ENCODE measurements at places on chromosomes 4 and X. TPM values are rescaled to one million over a fixed set of nuclear protein-coding genes. Genes with fewer than 3 reads are reported as not detected.

- no peak for DNase-seq
Measured at GRCh38 chrX:127466211-127466610, 586.0 kb downstream of the ACTRT1 start.

GRCh38 chrX:4661771-4662170 is 948.3 kb upstream of the PRKX start:
- no peak for DNase-seq

DNA sequence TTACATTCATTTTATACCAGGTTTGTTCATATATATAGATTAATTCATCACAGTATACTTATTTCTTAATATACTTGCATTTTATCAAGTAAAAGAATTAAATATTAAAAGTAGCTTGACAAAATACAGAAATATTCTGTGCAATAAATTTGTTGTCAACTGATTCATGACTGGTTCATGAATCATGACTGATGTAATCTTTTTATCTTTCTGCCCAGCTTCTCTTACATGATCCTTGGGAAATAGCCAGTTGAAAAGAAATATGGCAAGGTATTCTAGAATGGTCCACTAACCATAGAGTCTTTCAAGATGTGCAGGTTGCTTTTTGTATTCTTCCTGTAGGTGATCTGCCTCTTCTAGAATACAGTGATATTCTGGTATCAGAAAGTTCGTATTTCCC is 4.2 kb upstream of the CCNA2 start:
- peak; percentile 59 for DNase-seq

- DNase-seq: no peak
Measured at GRCh38 chr4:106694232-106694631, 325.7 kb upstream of the GIMD1 start.

DNA sequence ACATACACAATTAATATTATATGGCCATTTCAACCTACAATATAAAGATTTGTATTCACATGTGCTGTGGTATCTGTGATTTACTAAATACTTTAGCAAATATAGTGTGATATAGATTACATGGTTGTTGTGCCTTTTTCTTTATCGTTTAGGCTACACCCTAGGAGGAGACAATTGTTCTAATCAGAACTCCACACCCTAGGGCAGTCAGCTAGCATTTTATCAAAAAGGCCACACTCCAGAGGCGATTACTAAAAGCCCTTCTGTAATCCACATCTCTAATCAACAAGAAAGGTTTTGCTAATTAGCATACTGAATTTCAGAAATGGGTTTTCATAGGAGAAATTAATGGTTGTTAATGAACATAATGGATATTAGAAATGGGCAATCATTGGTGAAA is 319.5 kb upstream of the NOCT start:
- DNase-seq: no peak

DNA sequence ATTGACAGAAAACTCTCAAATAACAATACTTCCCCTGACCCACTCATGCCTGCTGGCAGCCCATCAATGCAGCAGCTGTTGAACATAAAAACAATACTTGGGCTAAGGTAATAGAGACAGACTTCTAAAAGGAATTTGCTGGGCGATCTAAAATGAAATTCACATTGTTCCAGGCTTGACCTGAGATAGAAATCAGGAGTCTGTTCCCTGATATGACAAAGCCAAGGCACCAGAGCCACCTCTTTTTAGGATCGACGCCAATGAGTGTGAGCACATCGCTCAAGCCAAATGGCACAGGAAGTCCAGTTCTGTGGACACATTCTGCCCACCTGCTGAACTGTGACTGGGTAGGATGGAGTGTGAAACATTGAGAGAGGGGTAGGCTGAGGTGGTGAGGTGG is 4.9 kb downstream of the SEPTIN11 start:
- peak; percentile 43 for DNase-seq

- no peak for DNase-seq
Measured at GRCh38 chrX:150759568-150760416, 66.6 kb downstream of the MTMR1 start.

DNA sequence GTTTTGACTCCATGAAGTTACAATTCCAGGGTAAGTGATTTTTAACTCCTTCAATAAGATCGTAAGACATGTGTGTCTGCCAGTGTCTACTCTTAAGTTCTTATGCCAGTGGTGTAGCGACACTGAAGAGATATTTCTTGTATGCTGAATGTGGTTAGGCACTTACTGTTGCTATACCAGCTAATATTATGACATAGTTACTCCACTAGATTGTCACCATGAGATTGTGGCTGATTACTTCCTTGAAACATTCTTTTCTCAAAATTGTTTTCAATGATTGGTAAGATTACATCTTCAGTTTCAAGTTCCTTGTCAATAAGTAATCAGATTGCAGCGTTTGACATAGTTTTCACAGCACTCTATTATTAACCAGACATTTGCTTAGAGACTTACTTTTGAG is 60.6 kb upstream of the PAGE5 start:
- no peak for DNase-seq

DNA sequence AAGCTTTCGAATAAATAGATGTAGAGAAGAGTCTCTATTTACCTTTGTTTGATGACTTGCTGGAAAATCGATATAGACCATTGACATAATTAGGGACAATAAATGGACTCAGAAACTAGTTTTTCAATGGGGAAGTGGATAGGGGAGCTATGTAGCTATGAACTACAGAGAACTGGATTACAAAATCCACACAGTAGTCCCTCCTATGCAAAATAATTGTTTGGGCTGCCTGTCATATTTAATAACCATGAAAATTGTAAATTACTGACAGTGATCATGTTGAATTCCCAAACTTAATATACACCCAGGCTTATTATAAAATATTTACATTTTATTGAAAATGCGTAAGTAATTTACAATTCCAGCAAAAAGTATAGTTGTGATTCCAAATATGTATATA is 333.1 kb upstream of the FAM241A start:
- DNase-seq: no peak

DNA sequence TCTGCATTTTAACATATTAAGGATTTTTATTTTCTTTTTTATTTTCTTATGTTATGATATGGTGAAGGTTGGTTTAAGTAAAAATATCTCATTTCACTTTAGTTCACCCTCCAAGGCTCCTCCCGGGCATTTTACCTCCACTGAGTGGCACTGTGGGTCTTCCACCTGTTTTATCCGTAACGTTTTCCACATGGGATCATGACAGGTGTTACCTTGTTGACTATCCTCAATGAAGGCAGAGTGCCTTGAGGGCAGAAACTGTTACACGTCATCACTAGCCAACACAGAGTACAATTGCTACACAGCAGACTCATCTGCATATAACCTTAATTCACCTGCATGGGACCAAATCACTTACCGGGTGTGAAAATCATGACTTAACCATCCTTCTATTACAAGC is 105.8 kb downstream of the GEMIN8 start:
- peak; percentile 60 for DNase-seq

GRCh38 chrX:150038315-150038714 is 100.0 kb upstream of the EOLA2 start:
- peak; percentile 31 for DNase-seq

GRCh38 chr4:148055844-148056243 is 324.0 kb downstream of the ARHGAP10 start:
- DNase-seq: no peak

DNA sequence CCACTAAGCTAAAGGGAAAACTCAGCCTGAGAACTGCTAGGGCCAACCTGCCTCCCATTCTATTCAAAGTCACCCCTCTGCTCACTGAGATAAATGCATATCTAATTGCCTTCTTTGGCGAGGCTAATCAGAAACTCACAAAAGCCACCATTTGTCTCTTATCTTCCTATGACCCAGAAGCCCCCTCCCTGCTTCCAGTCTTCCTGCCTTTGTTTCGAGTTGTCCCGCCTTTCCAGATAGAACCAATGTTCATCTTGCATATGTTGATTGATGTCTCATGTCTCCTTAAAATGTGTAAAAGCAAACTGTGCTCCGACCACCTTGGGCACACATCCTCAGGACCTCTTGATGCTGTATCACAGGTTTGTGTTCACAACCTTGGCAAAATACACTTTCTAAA is 459.8 kb downstream of the FSTL5 start:
- DNase-seq: no peak

DNA sequence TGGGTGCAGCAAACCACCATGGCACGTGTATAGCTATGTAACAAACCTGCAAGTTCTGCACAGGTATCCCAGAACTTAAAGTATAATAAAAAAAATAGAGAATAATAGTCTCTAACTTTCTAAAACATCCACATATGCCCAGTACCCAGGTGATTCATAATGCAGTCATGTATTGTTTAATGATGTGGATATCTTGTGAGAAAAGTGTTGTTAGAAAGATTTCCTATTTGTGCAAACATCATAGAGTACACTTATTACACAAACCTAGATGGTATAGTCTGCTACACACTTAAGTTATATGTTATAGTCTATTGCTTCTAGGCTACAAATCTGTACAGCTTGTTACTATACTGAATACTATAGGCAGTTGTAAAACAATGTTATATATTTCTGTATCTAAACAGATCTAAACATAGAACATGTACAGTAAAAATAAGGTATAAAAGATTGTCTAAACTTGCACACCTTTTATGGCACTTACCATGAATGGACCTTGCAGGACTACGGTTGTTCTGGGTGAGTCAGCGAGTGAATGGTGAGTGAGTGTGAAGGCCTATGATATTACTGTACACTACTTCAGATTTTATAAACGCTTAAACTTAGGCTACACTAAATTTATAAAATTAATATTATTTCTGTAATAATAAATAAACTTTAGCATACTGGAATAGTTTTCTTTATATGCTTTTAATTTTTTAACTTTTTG is 232.2 kb upstream of the SLIT2 start:
- no peak for DNase-seq

DNA sequence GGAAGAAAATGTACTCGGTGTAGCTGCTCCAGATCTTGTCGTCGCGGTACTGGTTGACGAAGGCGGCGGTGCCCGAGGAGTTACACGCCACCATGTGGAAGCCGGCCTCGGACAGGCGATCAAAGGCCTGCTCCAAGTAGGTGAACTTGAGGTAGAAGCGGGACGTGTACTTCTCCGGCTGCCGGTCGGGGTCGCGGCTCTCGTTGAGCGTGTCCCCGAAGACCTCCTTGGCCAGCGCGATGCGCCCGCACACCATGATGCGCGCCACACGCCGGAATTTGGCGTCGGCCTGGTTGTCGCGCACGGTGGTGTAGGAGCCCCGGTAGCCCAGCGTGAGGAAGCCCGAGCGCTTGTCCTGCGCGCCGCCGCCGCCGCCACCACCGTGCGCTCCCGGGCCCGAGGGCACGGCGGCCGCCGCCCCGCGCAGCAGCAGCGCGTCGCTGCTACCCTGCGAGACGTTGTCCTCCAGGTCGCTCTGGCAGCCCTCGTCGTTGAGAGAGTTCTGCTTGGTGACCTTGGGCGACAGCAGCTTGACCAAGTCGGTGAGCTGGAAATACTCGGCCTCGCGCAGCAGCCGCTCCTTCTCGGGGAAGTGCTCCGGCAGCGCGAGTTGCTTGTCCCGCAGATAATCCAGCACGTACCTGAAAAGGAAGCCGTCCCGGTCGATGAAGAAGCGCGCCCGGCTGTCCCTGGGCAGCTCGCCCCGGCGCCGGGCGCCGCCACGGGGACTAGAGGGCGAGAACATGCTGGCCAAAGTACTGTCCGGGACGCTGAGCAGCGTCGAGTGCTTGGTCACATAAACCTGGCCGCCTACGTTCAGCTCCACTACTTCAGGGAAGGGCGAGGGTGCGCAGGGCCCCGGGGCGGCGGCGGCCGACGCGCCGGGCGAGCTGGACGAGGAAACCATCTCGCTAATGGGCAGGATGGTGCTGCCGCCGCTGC is 775 bp downstream of the KCTD8 start:
- DNase-seq: no peak

- peak; percentile 42 for DNase-seq
Measured at GRCh38 chrX:140764401-140764919, 54.9 kb downstream of the LINC00632 start.

DNA sequence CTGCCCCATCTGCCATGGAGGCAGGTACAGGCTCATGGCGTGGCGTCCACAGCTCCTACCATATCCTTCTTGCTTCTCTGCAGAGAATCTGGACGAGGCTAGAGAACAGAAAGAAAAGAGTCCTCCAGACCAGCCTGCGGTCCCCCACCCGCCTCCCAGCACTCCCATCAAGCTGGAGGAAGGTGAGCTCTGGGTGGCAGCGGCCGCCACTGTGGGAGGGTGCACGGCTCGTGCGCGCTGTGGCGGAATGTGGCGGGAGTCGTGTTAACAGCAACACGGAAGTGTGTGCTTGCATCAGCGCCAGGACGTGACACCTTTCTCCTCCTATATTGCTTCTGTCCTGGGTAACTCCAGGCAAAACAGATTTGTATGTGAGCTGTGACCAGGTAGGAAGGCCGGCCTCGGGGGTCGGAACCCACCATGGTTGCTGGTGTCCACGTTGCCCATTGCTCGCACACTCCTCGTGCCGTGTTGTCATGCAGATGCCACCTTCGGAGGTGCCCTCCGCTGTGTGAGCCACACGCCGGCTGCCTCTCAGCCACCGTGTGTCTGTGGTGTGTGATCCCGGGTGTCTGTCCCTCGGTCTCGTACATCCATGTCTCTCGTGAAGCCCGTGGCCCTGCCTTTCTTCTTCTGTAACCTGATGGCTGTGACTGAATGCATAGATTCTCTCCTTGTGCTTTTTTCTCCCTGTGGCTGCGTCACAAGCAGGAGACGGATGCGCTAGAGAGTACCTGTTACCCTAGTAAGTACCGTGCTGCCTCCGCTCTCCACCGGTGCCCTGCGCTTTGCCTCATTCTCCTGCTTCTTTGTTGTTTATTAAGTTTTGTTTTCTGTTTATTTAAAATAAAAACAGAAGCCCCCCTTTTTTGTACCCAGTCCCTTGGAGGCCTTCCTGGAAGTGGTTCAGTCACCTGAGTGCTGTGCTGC is 37.0 kb downstream of the NOP14 start:
- DNase-seq: no peak

GRCh38 chrX:118727686-118728339 is 407 bp downstream of the IL13RA1 start:
- peak; percentile 20 for DNase-seq

DNA sequence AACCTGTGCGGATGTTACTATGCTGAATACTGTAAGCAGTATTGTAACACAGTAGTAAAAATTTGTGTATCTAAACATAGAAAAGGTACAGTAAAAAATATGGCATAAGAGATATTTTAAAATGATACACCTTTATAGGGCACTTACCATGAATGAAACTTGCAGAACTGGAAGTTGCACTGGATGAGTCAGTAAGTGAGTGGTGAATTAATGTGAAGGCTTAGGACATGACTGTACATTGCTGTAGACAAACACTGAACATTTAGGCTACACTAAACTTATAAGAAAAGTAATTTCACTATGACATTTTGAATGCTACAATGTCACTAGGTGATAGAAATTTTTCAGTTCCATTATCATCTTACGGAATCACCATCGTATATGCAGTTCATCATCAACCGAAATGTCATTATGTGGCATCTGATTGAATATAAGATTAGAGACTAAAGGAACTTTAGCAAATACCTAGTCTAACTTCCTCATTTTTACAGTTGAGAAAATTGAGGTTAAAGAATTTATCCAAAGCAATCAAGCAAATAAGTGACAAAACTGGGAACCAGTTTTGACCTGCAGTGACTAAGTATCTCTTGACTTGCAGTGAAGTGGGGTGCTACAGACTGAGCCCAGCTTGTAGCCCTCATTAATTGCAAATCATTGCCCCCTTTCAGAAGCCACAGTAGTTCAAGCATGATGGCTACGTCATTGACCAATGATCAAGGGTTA is 55.3 kb downstream of the EGF start:
- DNase-seq: peak; percentile 62

The AMTN gene
- total RNA-seq: not detected

The CLIC2 gene
- total RNA-seq: 0.32 TPM

The PRPS1 gene
- total RNA-seq: 45.8 TPM

The WDR17 gene
- 0.11 TPM for total RNA-seq

The COPS4 gene
- 59.2 TPM for total RNA-seq

The AVPR2 gene
- total RNA-seq: not detected

The RNF150 gene
- total RNA-seq: 0.45 TPM

The FAT4 gene
- 12.1 TPM for total RNA-seq

The PNMA3 gene
- not detected for total RNA-seq

The PNCK gene
- total RNA-seq: 0.19 TPM

The COX7B gene
- 205 TPM for total RNA-seq

Data from LHCN-M2 (cell line).